ENCODE measurements at places on chromosomes 6 and 20. TPM values are rescaled to one million over a fixed set of nuclear protein-coding genes. Genes with fewer than 3 reads are reported as not detected.
A peak's percentile ranks its signal among the peaks of the same experiment; 100 is the strongest.

LY6G6D gene
- total RNA-seq, result not detected

DNMT3B gene
- total RNA-seq, result 3.4 TPM

VSX1 gene
- not detected for total RNA-seq

DNA sequence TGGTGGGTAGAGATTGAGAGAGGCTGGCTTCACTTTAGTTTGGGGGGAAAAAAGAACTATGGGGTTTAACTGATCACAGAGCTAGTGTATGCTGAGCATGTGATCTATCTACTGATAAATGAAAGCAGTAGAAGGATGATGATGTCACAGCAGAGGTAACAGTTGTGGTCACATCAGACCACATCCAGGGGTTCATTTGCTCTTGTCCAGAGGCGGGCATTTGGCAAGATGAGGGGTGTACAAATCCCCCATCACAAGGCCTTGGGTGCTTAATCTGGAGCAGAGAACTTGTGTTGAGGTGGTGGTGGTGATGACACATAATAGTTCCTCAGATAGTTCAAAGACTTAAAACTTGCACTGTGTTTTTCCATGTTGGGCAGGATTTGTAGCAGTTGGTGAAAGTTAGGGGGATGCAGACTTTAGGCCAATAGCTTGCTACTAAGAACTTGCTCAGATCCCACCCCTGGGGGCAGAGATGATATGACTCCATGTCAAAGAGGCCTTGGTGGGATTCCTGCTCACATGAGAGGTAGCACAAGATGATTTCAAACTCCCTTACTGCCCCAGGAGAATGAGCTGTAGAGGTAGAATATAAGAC lies 63.4 kb downstream of the PRDM1 start:
- DNase-seq, result peak; percentile 33

GRCh38 chr6:73954881-73955280 lies 258.9 kb downstream of the CD109 start:
- DNase-seq, result no peak

DNA sequence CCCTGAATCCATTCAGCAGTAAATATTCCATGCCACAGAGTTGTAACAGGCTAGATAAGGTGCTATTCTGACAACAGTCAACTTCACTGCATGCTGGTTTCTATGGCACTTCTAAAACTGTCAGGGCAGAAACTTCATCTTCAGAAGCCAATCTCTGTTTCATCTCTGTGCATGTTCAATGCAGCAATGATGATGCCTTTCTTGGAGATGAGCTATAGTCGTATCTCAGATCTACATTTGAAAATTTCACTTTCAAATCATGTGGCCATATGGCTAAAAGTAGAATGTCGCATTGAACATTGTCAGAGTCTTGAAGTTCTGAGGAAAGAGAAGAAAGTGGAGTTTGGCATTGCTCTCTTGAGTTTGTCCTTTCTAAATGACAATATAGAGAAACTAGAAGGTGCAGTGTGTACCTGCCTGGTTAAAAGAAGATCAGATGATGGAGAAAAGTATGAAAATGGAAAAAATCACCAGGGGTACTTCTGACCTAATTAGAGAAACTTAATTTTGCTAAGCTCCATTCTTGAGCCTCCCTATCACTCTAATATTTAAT lies 49.0 kb upstream of the VSTM2L start:
- DNase-seq, result no peak

Measured in activated T-helper 2 cell treated with anti-CD3 and anti-CD28 coated beads, Interferon-gamma antibody, Interleukin-2, Interleukin-4, amounts not matched to agents 10 μg/mL and 5 μg/mL and 100 μg/mL, durations not matched to agents 14 hours and 24 hours and 36 hours (primary cell).